ENCODE measurements at places on chromosomes 16 and 17.
A peak's percentile ranks its signal among the peaks of the same experiment; 100 is the strongest.

- no peak for DNase-seq
Measured at GRCh38 chr17:83071966-83072562, 7.3 kb upstream of the METRNL start.

- no peak for DNase-seq
Measured at GRCh38 chr16:65745-66144, 6.7 kb downstream of the RHBDF1 start.

- peak; percentile 11 for DNase-seq
Measured at GRCh38 chr16:23182206-23182678, 303 bp upstream of the SCNN1G start.

DNA sequence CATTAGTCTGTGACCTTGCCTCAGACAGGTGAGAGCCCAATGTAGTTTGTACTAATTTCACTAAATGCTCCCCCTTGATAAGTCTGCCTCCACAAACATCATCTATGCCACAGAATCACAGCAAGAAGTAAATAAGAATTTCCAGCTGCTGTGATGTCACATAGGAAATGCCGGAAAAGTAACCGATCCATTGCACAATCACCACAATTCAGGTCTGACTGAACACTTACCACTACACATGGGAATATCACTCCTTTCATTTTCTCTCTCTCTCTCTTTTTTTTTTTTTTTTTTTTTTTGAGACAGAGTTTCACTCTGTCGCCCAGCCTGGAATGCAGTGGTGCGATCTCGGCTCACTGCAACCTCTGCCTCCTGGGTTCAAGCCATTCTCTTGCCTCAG lies 79.0 kb upstream of the CDH11 start:
- no peak for DNase-seq

GRCh38 chr17:37025238-37025637 lies 76.5 kb downstream of the AATF start:
- no peak for DNase-seq

- no peak for DNase-seq
Measured at GRCh38 chr16:53068423-53068833, 13.6 kb downstream of the CHD9 start.

GRCh38 chr16:90018297-90018651 lies 982 bp downstream of the DBNDD1 start:
- DNase-seq, result no peak

- no peak for DNase-seq
Measured at GRCh38 chr16:79286646-79287423, 313.7 kb downstream of the MAF start.

GRCh38 chr16:54069601-54070239 lies 216.9 kb downstream of the IRX3 start:
- no peak for DNase-seq

GRCh38 chr17:67290711-67291291 lies 45.8 kb upstream of the HELZ start:
- DNase-seq, result no peak

All from SW 1271 (cell line).